ENCODE measurements at places on chromosomes 1 and 21.

- DNase-seq, result no peak
Observed at GRCh38 chr1:206579747-206580437, 32.4 kb downstream of the EIF2D start.

- no peak for DNase-seq
Observed at GRCh38 chr1:53601031-53601745, 137.8 kb downstream of the GLIS1 start.

- no peak for DNase-seq
Observed at GRCh38 chr1:17199267-17200044, 5.5 kb upstream of the PADI1 start.

DNA sequence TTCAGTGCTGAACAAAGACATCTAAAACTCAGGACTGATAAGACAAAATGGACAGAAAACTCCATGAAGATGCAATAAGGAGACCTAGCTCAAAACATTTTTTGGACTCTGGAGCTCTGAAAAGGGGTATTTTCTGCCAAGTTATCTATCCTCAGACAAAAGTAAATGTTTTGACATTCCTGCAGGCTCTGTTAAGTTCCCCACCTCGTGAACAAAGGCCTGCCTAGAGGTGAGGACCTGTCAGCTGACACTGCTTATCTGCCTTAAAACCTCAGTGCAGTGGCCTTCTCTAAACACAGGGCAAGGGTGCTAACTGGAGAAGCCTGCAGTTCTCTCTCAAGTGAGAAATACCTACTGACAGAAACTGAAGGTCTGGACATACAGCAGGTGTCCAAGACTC is 41.1 kb downstream of the COLGALT2 start:
- no peak for DNase-seq

GRCh38 chr1:1938613-1939295 is 19.7 kb upstream of the TMEM52 start:
- DNase-seq, result no peak

- no peak for DNase-seq
Observed at GRCh38 chr1:97424209-97424608, 496.6 kb downstream of the DPYD start.

DNA sequence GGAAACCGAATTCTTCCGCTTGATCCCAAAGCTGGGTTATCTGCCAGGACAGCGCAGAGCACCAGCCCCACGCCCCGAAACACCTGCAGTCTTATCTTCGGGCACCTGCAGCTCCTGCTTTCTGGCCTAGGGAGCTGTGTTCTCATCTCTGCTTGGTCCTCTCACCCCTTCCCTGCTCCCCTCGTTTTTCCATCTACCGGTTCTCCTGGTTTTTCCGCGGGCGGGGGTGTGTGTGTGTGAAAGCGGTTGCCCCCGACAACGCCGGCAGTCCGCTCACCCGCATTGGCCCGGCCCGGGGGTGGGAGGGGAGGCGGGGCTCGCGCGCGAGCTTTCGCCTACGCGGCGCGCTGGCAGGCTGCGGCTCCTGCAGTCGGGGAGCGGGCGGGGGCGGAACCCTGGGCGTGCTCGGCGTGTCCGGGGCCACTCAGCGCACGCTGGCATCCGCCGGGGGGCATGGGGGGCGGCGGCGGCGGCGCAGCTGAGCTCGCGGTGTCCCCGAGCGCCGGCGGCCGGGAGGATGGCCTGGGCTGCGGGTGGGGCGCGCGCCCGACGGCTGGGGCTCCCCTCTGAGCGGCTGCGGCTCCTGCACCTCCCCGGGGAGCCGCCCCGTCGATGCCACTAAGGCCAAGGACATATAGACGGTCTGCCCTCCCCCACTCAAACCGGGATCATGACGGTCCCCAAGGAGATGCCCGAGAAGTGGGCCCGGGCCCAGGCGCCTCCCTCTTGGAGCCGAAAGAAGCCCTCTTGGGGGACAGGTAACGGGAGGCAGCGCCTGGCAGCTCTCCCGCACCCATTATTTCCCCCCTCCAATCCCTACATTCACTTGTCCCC is 3.2 kb downstream of the ATP8B2 start:
- DNase-seq, result peak; percentile 48

GRCh38 chr21:31618696-31619430 is 40.6 kb upstream of the SOD1 start:
- DNase-seq, result no peak

GRCh38 chr1:177164380-177165068 is at the start of gene ASTN1:
Gene ASTN1, minus strand, starts transcription at chr1:177164712. Its CDS starts 36 bp downstream, at chr1:177164676.
- DNase-seq, result peak; percentile 16

DNA sequence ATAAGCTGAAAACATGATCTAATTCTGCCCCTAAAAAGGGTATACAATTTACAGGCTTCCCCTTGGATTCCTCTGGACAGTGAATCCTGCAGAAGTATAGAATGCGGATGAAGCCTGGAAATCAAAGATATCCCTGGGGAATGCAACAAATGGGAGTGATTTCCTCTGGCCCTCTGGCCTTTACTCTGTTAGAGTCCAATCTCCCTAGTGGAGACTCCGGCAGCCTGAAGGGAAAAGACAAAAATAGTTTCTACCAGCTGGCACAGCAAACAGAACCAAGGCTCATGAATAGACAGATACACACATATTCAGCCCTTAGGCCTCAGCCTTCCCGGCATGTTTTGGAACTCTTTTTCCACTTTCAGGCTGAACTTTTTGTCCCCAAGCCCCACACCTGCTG is 3.9 kb upstream of the LRRC52 start:
- no peak for DNase-seq

DNA sequence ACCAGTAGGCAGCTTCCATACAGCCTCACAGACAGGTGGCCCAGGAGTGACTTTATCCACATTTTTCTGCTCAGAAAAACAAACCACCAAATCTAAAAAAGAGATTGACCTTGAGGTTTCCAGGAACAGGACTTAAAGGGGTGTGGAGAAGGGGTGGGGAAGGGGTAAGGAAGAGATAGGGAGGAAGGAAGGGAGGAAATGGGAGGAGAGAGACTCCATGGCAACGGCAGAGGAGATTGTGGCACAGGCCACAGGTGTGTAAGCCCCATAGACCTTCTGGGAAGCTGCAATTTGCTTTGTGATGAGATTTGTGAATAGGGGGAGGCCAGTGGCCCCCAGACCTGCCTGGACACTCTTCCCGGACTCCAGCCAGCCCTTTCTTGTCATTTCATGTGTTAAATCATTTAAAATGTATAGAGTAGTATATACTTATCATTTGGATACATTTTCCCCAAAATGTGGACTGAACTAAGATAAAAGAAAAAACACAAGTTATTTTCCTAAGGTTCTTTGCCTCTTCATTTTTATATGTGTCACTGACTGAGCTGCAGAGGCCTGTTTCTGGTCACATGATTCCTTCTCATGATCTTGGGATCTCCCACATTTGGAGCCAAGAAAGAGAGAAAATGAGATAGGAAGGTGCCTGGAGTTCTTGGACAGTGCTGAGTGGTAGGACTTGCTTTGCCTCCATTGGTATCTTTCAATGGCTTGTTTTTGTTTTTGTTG is 55.5 kb downstream of the CLIC6 start:
- DNase-seq, result no peak

DNA sequence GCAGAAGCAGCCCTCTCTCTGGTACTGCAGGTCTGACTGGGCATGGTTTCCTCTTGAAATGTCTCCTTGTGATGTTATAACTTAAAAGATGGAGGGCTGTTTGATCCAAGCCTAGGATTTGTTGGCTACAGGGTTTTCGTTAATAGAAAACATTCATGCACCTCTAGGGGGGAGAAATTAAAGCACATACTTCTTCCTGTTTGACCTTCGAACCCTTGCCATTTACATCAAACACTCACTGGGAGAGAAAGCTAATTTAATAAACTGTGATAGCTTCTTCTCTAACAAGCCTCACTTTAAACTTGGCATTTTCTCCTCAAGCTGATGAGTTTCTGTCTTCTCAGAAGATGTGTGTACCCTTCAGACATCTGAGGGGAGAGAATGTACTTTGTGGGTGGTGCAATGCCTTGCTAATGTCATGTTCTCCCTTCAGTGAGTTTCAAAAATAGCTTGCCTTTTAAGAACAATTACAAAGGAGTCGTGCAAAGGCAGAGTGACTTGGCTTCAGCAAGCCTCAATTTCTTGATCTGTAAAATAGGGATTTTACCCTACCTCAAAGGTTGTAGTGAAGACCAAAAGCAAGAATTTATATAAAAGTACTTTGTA is 20.4 kb downstream of the CACHD1 start:
- DNase-seq, result no peak

DNA sequence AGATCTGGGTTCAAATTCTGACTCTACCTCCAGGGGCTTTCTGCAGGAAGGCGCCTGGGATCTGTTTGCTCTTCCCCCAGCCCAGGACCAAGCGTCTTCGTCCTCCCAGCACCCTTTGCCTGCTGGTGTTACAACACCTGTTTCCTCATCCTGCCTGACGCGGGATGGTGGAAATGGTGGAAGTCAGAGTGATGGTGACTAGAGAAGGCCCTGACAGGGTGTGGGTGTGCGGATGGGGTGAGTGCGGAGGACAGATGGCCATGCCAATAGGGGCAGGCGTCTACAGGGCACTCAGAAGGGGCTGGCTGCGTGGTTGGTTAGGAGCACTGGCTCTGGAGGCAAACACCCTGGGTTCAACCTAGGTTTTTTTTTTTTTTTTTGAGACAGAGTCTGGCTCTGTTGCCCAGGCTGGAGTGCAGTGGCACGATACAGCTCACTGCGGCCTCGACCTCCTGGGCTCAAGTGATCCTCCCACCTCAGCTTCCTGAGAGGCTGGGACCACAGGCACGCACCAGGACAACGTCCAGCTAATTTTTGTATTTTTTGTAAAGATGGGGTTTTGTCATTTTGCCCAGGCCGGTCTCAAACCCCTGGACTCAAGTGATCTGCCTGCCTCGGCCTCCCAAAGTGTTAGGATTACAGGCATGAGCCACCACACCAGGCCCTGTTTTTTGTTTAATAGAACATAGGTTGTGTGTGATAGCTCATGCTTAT is 1.5 kb downstream of the THEMIS2 start:
- DNase-seq, result no peak

DNA sequence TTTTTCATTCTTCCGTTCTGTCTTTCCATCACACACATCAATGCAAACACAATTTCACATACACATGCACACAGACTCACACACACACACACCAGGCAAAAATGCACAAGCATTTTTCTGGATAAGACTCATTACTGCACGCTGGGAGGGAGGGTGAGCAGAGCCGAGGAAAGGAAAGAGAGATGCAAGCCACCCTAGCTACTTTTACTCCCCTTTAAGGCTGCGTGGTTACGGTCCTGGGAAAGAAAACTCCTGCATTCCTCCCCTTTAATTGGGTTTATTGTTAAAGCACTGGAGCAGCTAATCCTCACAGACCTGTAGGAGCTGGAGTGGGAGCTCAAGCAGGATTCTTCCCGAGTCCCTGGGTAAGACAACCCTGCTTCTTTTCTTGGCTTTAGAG is at the start of gene CAMK1G:
TSS of gene CAMK1G (plus strand) at position 307 of the 400 bp plus-strand sequence. CDS start 11,270 bp downstream, outside the sequence.
- peak; percentile 90 for DNase-seq

DNA sequence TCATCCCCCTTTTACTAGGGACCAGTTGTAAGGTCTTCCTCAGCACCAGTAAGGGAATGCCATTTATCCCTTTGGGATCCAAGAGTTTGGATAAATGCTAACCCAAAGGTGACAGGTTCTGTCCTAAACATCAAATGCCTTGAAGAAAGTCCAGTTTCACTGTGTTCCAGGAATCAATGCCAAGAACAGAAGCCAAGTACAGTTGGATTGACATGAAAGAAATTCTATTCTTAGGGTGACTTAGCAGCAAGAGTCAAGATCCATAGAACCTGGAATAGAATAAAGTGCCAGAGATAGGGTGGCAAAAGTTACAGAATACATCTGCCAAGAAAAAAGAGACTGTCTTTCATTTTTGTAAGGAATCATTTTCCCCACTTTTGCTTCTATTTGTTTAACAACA is 94.9 kb upstream of the ADAMTS5 start:
- DNase-seq, result no peak

DNA sequence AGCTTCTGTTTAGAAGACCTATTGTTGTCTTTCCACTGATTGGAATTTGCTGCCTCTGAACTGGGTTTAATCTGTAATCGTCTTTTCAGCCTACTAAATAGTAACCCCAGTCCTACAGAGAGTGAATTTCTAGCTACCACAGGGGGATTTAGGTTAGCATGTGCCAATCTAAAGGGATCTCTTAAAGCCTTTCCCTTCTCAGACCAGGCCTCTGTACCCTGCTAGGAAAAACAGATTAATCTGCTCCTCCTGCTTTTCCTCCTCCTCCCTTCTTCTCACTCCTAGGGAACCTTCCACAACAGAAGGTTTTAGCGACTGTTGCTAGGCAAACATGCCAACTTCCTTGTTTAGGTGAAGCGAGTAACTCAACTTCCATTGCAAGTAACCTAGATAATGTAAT is 1.3 kb upstream of the RC3H1 start:
- peak; percentile 35 for DNase-seq

DNA sequence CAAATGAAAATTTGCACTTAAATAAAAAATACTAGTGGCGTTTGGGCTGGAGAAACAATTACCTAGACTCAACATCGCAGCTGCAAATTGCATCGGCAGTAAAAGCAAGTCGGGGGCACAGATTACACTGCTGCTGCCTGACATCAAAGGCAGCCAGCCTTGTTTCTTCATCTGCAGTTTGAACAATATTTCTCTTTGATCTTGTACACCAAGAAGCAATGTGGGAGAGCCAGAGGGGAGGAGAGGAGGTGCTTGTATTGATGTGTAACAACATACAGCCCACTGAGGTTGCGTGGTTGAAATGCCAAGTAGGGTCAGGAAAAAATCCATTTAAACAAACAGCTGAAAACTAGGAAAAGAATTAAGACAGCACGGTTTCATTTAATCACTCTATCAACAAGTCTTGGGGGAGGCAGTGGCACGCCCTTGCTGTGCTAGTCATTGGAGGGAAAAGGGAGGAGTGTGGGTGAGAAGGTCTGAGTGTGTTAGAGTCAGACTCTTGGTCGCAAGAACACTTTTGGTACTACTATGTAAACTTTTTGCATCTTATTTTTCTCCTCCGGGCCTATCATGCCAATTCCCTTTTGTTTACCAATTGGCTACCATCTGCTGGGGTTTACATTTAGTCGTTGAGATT is 456.5 kb downstream of the OMA1 start:
- DNase-seq, result no peak

- DNase-seq, result no peak
Observed at GRCh38 chr1:110111081-110111480, 1.2 kb upstream of the UBL4B start.

DNA sequence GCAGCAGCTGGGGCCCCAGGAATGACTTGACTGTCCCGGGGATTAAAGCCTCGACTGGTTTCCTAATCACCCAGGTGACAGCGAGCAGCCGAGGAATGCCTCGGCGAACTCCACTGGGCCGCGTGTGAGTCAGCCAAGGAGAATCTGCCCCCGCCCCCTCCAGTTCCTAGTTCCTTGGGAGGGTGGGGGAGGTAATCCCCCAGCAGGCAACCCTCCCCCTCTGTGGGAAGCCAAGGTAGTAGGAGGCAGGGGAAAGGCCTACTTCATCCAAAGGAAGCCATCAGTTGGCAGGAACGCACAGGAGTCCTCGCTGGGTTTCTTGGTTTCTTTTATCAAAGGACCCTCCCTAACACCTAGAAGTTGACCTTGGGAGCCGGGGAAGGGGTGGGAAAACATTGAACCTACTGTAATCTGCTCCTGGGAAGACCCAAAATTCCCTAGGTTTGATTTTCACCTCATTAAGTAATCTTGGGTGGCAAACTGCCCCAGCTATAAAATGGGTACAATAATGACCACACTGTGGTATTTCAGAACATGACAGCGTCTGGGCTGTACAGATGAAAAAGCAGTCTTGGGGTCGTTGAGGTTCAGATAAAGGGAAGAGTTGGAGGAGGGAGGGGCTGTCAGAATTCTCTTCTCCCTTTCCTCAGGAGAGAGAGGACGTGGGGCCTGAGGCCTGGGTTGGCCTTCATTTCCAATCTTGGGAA is 1.4 kb downstream of the TENT5B start:
- DNase-seq, result no peak

GRCh38 chr1:56331892-56332567 is 247.3 kb downstream of the PLPP3 start:
- no peak for DNase-seq

- DNase-seq, result no peak
Observed at GRCh38 chr1:182145441-182145840, 83.9 kb upstream of the ZNF648 start.
